ENCODE measurements at places on chromosomes 1 and 21.

GRCh38 chr1:216824511-216824910, 101.3 kb upstream of the ESRRG start:
- DNase-seq = no peak

DNA sequence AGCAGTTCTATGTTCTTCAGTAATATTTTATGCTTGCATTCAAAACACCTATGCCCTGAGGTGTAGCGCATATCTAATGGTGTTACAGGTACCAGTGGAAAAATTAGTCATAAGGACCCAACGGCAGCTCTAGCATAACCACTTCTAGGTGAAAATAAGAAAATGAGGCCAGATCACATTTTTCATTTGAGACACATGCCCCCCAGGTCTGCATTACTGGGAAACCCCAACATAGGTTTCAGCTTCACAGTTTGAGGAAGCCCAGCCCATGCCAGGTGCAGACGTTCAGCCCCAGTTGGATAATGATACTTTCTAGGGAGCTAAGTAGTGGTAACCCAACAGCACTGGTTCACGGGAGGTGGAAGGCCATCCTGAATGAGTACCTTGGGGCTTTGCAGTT, 129.8 kb downstream of the CNIH3 start:
- no peak for DNase-seq

DNA sequence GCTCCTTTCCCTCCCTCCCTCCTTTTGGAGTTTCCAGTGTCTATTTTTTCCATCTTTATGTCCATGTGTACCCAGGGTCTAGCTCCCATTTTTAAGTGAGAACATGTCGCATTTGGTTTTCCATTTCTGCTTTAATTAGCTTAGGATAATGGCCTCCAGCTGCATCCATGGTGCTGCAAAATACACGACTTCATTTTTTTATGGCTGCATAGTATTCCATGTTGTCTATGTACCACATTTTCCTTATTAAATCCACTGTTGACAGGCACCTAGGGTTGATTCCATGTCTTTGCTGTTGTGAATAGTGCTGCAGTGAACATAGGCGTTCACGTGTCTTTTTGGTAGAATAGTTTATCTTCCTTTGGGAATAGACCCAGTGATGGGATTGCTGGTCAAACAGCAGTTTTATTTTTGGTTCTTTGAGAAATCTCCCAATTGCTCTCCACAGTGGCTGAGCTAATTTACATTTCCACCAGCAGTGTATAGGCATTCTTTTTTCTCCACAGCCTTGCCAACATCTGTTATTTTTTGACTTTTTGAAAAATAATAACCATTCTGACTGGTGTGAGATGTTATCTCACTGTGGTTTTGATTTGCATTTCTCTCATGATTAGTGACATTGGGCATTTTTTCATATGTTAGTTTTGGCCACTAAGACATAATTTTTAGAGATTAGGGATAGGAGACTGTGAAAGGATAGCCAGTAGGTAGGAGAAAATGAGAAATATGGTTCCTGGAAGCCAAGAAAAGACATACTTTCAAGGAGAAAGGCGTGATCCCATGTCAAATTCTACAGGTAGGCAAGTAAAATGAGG, 50.4 kb downstream of the ADAMTS1 start:
- no peak for DNase-seq

- DNase-seq = no peak
These were observed 50.8 kb upstream of the SSBP3 start for GRCh38 chr1:54456921-54457529.

- no peak for DNase-seq
These were observed 8.1 kb upstream of the NTNG1 start for GRCh38 chr1:107132780-107133179.

DNA sequence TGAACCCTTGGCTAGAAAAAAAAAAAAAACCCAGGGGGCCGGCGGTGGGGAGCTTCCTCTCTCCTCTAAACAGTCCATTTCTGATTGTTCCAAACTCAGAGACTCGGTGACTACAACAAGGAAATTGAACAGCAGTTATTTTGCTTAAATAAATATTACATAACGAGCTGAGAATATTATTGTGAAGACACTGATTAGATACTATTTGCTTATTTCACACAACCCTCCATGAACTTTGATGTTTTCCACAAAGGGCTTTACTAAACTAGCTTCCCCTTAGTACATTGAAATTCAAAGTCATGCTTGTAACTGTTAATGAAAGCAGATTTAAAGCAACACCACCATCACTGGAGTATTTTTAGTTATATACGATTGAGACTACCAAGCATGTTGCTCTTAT, at the start of gene CFHR5:
Gene CFHR5, plus strand, starts transcription at position 279 of the 400 bp plus-strand sequence. Its CDS starts 109 bp downstream, at position 388.
- no peak for DNase-seq

DNA sequence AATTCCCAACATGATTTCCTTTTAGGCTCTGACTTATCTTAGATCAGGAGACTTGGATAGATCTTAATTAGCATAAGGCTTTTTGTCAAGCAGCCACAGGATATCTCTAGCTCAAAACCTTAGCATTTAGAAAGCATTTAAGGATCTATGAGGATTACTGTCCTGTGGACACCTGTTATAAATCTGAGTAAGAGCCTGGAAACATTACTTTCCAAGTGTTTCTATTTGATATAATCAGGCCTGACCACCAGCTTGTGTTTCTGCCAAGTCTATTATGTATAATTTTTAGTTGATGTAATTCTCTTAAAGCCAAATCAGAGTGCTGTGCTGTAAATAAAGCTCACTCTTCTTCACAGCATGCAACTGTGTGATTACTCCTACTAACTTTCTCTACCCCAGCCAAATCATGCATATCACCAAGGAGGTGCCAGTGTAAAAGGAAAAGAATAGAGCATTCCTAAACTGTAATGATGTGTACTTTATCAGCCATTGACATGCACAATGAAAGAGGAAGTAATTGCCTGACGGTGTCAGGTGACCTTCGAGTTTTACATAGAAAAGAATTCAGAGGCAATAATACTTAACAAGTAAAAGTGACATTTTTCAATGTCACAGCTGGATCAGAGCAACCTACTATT, 309.9 kb upstream of the PRMT6 start:
- DNase-seq = no peak

DNA sequence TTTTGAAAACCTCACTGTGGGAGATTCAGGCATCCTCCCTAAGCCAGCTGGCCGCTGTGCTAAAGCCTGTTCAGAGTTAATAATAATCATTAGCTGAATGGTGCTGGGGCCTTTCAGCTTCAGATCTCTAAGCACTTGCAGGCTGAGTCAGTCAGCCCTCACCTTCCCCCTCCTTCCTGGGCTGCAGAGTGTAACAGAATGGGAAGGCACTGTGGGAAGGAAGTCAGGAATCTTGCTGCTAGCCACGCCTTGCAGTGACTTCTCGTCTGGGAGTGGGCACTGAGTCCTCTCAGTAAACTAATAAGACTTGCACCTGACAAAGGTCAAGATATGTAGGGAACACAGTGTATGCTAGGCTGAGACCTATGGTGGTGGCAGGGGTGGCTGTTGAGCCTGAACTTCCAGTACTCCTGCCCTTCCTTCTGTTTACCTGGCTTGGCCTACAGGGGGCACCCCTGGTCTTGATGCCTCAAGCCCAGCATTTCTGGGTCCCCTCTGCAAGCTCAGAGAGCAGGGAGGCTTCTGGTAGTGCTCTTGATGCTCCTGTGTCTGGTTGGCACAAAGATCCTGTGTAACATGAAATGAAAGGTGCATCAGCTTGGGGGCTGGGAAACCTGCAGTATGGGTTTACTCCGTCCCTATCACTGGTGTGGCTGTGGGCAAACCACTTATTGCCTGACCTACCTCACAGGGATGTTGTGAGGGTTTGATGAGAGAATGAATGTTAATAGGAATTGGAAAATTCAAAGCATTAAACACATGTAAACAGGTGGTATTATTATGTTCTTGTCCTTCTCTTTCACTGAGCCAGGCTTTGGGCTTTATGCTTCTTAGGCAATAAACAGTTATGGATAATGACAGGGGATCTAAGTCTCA, 6.0 kb downstream of the CYB561D1 start:
- DNase-seq = no peak

DNA sequence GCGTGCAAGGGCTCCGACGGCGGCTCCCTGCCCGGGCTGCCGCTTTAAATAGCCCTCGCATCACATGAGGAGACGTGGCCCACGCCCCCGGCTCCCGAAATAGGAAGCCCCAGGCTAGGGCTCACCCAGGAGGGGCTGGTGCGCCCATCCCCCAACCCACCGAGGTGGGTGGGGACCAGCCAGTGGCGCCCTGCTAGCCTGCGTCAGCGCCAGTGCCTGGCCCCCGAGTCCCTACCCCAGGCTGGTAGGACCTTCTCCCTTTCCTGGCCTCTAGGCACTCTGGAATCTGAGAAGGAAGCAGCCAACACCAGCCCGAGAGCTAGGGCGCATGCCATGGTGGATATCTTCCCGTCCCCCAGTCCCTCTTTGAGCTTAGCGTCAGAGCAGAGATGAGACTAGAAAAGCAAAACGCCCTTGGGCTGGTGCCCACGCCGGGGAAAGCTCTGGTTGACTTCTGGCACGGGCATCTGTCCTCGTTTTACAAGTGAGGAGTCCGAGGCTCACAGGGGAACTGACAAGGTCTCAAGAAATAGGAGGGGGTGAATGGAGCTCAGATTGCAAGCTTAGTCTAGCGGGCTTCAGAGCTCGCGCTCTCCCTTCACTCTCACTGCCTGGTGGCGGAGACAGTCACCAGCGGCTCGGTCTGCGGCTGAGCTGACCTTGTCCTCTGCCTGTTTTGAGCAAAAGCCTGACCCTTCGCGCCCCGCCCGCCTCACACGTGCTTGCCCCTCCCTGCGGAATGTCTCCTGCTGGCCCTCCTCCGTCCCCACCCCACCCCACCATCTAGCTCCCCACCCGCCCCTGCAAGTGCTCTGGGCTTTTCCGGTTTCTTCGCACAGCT, at the start of gene FABP3:
Gene FABP3, minus strand, starts transcription at position 21 of the 841 bp plus-strand sequence. CDS start 62 bp downstream, outside the sequence.
- no peak for DNase-seq

GRCh38 chr1:180579961-180580611, 21.3 kb downstream of the OVAAL start:
- no peak for DNase-seq

DNA sequence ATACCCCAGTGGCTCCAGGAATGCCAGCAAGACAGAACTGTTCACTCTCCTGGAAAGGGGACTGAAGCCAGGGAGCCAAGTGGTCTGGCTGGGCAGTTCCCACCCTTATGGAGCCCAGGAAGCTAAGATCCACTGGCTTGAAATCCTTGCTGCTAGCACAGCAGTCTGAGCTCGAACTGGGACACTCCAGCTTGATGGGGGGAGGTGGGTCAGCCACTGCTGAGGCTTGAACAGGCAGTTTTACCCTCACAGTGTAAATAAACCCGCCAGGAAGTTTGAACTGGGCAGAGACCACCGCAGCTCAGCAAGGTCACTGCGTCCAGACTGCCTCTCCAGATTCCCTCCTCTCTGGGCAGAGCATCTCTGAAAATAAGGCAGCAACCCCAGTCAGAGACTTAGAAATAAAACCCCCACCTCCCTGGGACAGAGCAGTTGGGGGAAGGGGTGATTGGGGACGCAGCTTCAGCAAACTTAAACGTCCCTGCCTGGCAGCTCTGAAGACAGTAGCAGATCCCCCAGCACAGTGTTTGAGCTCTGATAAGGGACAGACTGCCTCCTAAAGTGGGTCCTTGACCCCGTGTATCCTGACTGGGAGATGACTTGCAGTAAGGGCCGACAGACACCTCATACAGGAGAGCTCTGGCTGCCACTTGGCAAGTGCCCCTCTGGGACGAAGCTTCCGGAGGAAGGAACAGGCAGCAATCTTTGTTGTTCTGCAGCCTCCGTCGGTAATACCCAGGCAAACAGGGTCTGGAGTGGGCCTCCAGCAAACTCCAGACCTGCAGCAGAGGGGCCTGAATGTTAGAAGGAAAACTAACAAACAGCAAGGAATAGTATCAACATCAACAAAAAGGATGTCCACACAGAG, 568.4 kb downstream of the PLA2G4A start:
- DNase-seq = no peak

- no peak for DNase-seq
These were observed 6.3 kb downstream of the KCNQ4 start for GRCh38 chr1:40789661-40790430.

- DNase-seq = no peak
These were observed 79.3 kb downstream of the SH3BGR start for GRCh38 chr21:39531064-39531463.

- DNase-seq = no peak
These were observed 237.0 kb upstream of the SGIP1 start for GRCh38 chr1:66296951-66297350.

DNA sequence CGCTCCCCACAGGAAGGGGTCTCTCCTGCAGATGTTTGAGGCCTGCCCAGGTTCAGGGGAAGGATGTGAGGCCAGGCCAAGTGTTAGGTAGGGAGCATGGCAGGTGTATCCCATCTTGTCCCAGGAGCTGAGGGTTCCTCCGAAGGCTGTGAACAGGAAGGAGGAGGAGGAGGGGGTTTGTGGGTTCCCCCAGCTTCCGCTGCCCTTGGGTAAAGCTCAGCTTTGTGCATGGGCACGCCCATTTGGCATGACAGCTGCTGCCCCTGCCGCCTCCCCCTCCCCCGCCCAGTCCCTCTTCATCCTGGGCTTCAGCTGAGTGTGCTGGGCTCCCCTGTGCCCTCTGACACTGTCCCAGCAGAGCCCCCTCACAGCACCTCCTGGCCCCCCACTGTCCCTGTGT, 25.5 kb downstream of the TNFRSF8 start:
- DNase-seq = no peak

DNA sequence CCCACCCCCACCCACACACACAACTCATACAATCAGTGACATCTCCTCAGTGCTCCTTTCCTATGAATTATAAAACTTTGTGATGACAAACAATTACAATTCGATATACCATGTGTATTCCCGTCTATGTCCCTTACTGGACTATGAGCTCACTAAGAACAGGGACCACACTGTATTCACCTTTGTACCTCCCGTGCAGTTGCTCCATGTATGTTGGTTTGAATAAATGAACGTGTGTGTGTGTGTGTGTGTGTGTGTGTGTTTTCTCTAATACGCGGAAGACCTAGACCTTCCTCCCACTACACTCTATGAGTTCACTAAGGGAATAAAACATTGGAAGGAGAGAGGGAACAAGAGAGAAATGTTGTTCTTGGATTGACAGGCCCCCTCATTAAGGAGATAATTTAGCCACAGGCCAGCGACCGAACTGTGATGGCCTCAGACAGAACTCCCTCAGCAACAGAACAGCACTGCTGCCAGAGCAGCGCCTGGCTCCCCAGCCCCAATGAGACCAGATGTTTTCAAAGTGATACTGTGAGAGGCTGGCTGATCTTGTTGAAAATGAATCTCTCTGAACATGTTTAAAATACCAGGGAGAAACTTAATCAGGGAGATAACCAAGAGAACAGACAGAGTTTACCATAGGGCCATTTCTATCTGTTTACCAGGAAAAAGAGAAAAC, 21.7 kb downstream of the BCAR3 start:
- no peak for DNase-seq

- DNase-seq = peak; percentile 67
These were observed at the start of gene C1QB for GRCh38 chr1:22652881-22653316. TSS of gene C1QB (plus strand) at chr1:22653236. CDS start at chr1:22659463, 6,227 bp downstream.

- no peak for DNase-seq
These were observed 15.6 kb downstream of the SFPQ start for GRCh38 chr1:35177237-35177786.
